Cardiac muscle cell (in vitro differentiated cells and primary cell): ENCODE measurements at places on chromosomes 7 and 10.

GRCh38 chr7:140672382-140673062 lies at the start of gene ADCK2:
ADCK2 (plus strand) TSS chr7:140672945; CDS start chr7:140673331, 386 bp downstream.
- no peaks in the 10 kb centered on the region for H3K36me3 ChIP-seq
- no peak within 1 kb of the TSS for H3K27ac ChIP-seq
- peak within 1 kb of the TSS; percentile 61 for H3K4me3 ChIP-seq
- no peaks in the 10 kb centered on the region for H3K4me1 ChIP-seq

GRCh38 chr10:35442028-35442427 lies 105.7 kb downstream of the CCNY start:
- no peak overlapping the region for H3K4me3 ChIP-seq
- H3K4me1 ChIP-seq, result no peaks in the 10 kb centered on the region
- no peaks in the 10 kb centered on the region for H3K27me3 ChIP-seq
- H3K27ac ChIP-seq, result no peak overlapping the region
- DNase-seq, result no peak
- H3K36me3 ChIP-seq, result no peaks in the 10 kb centered on the region

DNA sequence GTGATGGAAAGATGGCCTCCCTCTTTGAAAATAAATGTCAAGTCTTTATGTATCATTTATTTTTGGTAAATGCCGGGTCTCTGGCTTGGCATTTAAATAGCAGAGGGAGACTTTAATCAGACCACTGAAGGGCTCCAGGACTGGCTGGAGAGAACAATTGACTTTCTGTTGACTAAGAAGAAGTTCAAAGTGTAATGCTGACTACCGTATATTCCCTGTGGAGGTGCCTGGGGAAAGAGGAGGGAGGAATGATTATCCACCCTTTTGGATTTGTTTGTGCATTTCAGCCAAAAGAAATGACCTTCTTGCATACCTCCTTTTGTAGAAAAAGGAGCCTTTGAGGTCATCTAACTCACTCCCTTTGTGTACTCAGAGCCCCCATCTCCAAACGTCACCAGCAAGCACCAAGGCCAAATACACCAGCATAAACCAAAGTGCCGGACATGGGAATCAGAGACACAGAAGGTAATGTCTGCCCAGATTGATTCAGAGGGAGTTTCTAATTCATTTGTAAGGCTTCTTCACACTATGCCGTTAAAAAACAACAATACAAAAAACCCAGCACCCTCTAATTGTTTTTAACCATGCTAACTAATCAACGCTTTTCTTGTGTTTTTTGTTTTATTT lies 75.2 kb downstream of the PRLHR start:
- no peak for DNase-seq
- no peaks in the 10 kb centered on the region for H3K4me1 ChIP-seq
- H3K27me3 ChIP-seq, result no peaks in the 10 kb centered on the region

- no peak for DNase-seq
- no peak overlapping the region for H3K4me3 ChIP-seq
- no peaks in the 10 kb centered on the region for H3K27me3 ChIP-seq
- H3K27ac ChIP-seq, result no peak overlapping the region
- H3K4me1 ChIP-seq, result no peaks in the 10 kb centered on the region
- no peaks in the 10 kb centered on the region for H3K36me3 ChIP-seq
Measured at GRCh38 chr10:16581202-16581601, 59.5 kb upstream of the C1QL3 start.

- no peak overlapping the region for H3K27ac ChIP-seq
- no peaks in the 10 kb centered on the region for H3K36me3 ChIP-seq
- H3K4me1 ChIP-seq, result no peaks in the 10 kb centered on the region
- no peak for DNase-seq
- H3K4me3 ChIP-seq, result no peak overlapping the region
- H3K27me3 ChIP-seq, result no peaks in the 10 kb centered on the region
Measured at GRCh38 chr10:125460326-125460725, 222.6 kb downstream of the TEX36 start.

DNA sequence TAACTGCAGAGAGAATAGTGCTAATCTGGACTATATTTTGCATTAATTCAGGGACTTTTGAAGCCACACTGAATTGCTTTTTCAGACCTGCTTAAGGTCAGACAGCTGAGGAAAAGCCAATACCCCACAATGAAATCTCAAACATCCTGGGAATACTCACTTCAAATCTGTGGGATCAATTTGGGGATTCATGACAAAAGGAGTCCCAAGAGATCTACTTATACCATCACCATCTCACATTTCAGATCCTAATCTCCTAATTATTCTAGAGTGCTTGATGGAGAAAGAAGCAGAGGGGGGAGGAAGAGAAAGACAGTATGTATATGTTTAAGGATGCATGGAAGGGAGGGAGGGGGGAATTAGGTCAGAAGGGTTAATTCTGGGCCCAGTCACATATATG lies 202.2 kb downstream of the CACNA2D1 start:
- H3K4me1 ChIP-seq, result no peaks in the 10 kb centered on the region
- no peaks in the 10 kb centered on the region for H3K27me3 ChIP-seq
- H3K27ac ChIP-seq, result no peak overlapping the region
- DNase-seq, result no peak

- H3K27me3 ChIP-seq, result no peaks in the 10 kb centered on the region
- H3K36me3 ChIP-seq, result no peaks in the 10 kb centered on the region
- H3K4me3 ChIP-seq, result no peak overlapping the region
- no peak for DNase-seq
Measured at GRCh38 chr10:126880926-126881325, 24.3 kb upstream of the DOCK1 start.

DNA sequence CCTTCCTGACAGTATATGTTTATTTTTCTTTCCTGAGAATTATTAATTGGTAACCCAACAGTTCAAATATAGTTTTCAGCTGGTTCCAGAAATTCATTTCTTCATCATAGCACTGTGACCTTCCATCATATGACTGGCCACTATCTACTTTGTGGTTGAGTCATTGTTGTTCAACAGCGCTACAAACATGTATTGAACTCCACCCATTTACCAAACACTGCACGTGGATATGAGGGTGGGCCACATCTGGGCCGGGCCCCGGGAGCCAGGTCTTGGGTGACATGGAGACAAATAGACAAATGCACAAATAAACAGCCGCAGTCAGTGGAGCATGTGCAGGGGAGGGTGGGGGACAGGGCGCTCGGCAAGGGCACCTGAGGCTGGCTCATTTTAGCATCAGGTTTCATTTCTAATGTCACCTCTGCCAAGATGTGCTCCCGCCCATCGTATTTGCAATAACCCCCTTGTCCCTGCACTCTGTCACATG lies 24.0 kb upstream of the EEPD1 start:
- no peak overlapping the region for H3K4me3 ChIP-seq
- H3K4me1 ChIP-seq, result peaks cover 5% of the 10 kb centered on the region
- no peaks in the 10 kb centered on the region for H3K36me3 ChIP-seq
- H3K27ac ChIP-seq, result no peak overlapping the region
- no peak for DNase-seq
- no peaks in the 10 kb centered on the region for H3K27me3 ChIP-seq

DNA sequence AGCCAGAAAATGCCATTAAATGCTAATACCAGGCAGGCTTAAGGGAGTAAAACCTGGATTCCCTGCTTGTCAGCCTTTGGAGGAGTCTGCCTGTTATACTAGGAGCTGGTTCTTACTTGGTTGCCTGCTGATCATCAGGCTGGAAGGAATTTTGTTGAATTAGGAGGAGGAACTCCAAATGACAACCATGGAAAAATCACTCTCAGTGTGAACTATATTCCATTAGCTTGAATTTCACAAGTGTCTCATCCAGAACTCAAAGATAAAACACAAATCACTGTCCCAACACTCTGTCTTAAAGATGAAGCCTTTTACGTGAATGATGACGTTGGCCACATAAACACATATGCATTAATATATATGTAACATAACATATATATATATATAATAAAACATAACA lies 238.9 kb upstream of the PLXDC2 start:
- H3K36me3 ChIP-seq, result no peaks in the 10 kb centered on the region
- no peak for DNase-seq
- no peaks in the 10 kb centered on the region for H3K27me3 ChIP-seq

GRCh38 chr10:43818687-43819086 lies 170.0 kb upstream of the ZNF32 start:
- H3K27ac ChIP-seq, result no peak overlapping the region
- H3K4me1 ChIP-seq, result peaks cover 10% of the 10 kb centered on the region
- no peaks in the 10 kb centered on the region for H3K27me3 ChIP-seq
- no peaks in the 10 kb centered on the region for H3K36me3 ChIP-seq
- no peak overlapping the region for H3K4me3 ChIP-seq
- DNase-seq, result no peak

GRCh38 chr7:106947244-106947728 lies 82.2 kb downstream of the PIK3CG start:
- no peaks in the 10 kb centered on the region for H3K27me3 ChIP-seq
- H3K27ac ChIP-seq, result no peak overlapping the region
- no peak overlapping the region for H3K4me3 ChIP-seq
- peak; percentile 87 for DNase-seq
- no peaks in the 10 kb centered on the region for H3K36me3 ChIP-seq

DNA sequence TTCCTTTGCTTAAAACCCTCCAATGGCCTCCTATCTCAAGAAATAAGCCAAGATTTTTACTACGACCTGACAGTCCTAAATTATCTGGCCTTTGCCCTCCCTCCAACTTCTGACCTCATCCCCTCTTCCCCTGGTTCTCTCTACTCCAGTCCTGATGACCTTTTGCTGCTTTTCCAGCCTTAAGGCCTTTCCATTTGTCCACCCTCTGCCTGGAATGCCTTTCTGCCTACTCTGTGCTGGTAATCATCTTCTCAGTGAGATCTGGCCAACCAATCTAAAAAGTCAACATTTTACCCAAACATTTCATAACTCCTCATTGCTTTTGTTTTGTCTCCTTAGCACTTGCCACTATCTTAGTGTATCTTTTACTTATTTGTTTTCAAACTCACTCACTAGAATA lies 75.7 kb downstream of the VPS41 start:
- H3K36me3 ChIP-seq, result no peaks in the 10 kb centered on the region
- H3K4me3 ChIP-seq, result no peak overlapping the region
- peak overlapping the region; percentile 71 for H3K27ac ChIP-seq
- DNase-seq, result no peak

DNA sequence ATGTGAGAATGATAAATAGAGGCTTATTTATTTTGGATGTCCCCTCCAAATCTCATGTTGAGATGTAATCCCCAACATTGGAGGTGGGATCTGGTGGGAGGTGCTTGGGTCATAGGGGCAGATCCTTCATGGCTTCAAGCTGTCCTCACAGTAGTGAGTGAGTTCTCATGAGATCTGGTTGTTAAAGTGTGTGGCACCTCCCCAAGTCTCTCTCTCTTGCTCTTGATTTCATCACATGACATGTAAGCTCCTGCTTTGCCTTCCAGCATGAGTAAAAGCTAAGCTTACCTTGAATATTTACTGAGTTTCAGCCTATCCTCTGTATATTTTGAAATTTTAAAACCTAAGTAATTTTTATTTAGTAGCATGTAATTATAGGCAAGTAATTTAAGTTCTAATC lies 444.9 kb downstream of the ARL4A start:
- no peak overlapping the region for H3K4me3 ChIP-seq
- H3K36me3 ChIP-seq, result no peaks in the 10 kb centered on the region
- H3K4me1 ChIP-seq, result no peaks in the 10 kb centered on the region
- H3K27ac ChIP-seq, result no peak overlapping the region
- no peaks in the 10 kb centered on the region for H3K27me3 ChIP-seq

DNA sequence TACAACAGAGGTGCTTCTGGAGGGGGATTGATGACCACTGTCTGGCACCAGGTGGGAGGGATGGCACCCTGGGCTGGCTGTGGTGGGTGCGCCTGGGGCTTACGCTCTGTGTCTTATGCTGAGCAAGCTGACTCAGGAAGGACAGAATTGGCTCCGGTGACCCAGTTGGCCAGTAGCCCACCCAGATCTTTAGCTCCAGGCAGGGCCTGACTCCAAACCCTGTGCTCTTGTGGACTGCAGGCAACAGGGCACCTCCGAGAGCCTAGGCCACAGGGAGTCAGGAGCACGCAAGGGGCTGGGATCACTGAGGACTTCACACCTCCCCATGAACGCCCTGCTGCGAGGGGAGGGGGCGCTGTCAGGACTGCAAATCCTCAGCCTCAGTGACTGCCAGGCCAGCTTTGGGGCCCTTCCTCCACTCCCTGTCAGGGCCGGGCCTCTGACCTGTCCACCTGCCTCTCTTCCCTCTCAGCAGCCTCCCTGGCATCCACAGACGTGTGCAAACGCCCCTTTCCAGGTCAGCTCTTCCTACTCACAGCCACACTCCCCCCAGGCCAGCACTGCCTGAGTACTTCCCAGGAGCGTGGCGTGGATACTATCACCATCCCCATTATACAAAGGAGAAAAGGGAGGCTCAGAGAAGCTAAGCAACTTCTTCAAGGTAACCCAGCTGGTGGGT lies 118.7 kb downstream of the SLIT1 start:
- H3K4me1 ChIP-seq, result no peaks in the 10 kb centered on the region
- H3K27ac ChIP-seq, result no peak overlapping the region
- DNase-seq, result no peak
- no peaks in the 10 kb centered on the region for H3K36me3 ChIP-seq
- no peak overlapping the region for H3K4me3 ChIP-seq

- no peak overlapping the region for H3K27ac ChIP-seq
- no peaks in the 10 kb centered on the region for H3K4me1 ChIP-seq
- no peaks in the 10 kb centered on the region for H3K27me3 ChIP-seq
- H3K4me3 ChIP-seq, result no peak overlapping the region
- H3K36me3 ChIP-seq, result no peaks in the 10 kb centered on the region
Measured at GRCh38 chr7:98748090-98748489, 121.7 kb downstream of the TMEM130 start.

DNA sequence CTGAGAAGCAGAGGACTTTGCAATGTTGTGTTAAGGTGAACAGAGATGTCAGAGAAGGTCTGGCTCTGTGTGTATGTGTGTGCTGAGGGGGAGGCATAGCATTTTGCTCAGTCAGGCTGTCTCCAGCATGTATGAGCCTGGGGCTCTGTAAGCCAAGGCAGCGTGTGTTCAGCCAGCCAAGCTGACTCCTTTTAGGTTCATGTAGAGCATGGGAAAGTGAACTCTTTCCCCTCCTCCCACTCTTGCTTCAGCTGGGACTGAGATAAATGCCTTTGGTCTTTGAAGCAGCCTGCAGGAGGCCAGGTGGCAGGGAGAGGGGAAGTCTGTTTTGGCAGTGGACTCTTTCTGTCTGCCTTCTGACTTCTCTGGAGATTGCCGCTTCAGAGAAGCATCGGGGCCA lies 3.8 kb downstream of the SFXN2 start:
- no peaks in the 10 kb centered on the region for H3K27me3 ChIP-seq
- peak; percentile 70 for DNase-seq
- H3K27ac ChIP-seq, result peak overlapping the region; percentile 95
- no peaks in the 10 kb centered on the region for H3K36me3 ChIP-seq

DNA sequence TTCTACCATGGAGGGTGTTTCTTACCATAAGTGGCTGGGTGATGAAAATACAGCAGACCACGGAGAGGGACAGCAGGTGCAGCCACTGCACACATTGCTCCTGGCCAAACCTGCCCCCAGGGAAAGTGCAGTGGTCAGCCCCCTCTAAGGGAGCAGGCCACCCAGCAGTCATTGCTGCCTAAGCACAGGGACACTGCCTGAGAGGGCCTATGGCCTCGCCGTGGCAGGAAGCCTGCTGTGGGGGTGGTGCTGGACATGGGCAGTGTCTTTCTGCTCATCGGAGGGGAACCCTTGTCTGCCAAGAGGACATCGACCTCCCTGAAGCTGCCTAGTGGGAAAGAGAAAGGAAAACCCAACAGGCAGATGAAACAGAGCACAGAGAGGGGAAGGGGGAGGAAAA lies 118.3 kb downstream of the PKD1L1 start:
- H3K27me3 ChIP-seq, result no peaks in the 10 kb centered on the region
- no peak overlapping the region for H3K27ac ChIP-seq
- no peaks in the 10 kb centered on the region for H3K36me3 ChIP-seq
